ENCODE measurements at places on chromosomes 1 and 21.

DNA sequence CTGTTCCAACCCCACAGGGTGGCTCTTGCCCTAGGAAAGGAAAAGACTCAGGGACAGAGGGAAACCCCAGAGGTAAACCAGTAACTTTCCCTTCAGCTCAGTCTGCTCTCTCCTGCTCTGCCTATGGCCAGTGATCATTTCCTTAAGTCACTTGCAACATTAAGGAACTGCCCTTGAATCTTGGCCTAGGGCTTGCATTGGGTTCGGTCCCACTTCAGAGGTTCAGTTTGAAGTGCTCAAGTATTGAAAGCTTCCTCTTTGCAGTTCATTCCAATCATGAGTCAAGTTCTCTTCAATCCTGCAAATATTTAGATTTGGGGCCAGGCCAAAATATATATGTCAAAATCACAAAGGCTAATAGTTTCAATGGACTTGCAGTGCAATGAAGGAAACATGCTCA, 97.7 kb upstream of the IRF2BP2 start:
- DNase-seq = no peak

DNA sequence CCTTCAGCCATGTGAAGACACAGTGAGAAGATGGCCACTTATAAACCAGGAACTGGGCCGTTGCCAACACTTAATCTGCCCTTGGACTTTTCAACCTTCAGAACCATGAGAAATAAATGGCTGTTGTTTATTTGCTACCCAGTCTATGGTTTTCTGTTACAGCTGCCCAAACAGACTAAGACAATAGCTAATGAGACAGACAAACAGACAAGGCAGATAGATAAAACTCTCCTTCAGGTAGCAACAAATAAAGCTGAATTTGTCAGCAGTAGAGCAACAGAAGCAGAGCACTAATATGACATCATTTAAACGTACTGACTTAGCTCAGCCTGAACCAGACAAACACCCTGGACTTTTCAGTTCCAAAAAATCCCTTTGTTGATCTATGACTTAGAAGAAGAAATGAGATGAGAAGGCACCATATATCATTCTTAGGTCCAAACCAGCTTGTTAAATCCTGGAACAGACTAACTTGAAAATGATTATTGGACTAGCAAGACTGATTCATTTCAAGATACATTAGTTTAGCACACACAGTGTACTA, 27.0 kb downstream of the ZZZ3 start:
- DNase-seq = no peak

DNA sequence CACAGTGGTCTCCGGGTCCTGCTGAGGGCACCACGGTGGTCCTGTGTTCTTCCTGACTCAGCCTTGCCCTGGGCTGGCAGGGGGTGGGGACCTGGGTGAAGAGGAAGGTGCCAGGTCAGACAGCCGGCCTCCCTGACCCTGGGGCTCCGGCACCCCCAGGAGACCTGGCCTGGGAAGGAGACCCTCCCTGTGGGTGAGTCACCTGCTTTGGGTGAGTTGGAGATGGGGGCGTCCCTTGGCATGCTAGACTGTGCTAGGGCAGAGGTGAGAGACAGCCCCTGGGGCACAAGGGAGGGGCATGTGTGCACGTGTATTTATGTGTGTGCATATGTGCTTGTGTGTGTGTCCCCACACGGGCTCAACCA, 23.4 kb downstream of the SPSB1 start:
- no peak for DNase-seq

- DNase-seq = no peak
Measured at GRCh38 chr1:236706183-236706582, 19.9 kb downstream of the ACTN2 start.

GRCh38 chr1:162500805-162501204, 3.2 kb downstream of the UHMK1 start:
- DNase-seq = no peak

- no peak for DNase-seq
Measured at GRCh38 chr1:2554621-2555387, 1.4 kb upstream of the TNFRSF14 start.

- peak; percentile 58 for DNase-seq
Measured at GRCh38 chr1:113871597-113872113, at the start of gene PTPN22. PTPN22 (minus strand) TSS chr1:113871712.

DNA sequence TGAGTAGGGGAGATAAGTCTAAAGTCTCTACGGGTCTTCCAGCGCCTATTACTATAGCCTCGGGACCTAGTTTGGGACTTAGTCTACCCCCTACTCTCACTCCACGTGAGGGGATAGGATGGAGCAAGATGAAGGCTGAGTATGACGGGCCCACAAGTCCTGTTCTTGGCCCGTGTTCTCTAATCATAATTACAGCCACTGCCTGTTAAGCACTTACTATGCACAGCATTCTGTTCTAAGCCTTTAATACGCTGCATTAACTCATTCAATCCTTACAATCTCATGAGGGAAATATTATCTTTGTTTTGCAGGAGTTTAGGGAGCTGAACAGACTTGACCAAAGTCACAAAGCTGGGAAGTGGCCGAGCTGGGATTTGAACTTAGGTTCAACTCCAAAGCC, 23.9 kb upstream of the EPB41 start:
- DNase-seq = no peak

DNA sequence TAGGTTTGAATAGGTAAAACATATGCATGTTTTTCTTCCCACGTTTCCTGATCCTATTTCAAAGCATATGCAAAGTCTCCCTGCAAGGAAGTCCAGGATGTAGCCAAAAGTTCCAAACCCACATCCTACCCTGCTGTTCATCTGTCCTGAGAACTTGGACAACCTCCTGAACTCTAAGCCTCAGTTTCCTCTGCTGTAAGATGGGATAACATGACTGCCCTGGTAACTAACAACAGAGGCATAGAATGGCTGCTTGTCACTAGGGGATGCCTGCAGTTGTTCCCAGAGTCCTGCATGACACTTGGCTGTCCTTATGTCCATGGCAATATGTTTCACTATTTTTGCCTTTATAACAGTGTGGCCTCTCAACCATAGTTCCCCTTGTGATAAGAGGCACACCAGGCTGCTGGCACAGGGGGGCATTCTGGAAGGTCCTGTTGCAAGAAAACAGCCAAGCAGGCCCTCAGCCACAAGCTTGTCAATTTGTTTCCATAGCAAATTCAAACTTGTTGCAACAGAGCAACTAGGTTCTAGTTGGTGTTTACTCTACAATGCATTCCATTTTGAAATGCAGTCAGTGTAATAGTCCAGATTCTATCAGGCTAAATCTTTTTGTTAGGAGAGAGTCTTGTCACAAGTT, 1.5 kb upstream of the HDGF start:
- no peak for DNase-seq

DNA sequence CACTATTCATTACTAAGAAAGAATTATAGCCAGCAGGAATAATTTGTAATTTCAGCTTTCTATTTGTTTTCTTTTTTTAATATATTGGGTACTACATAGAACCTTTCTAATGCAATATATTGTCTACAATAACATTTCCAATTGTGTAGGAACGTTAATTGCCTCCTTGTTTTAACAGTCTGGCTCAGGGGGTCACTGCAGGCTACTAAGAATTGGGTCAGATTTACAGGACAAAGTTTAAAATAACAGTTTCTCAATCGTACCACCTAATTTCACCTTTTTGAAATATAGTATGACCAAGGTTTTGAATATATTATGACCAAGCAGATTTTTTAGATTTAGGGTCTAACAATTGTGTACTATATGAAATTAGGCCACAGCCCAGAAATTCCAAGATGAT, 2.4 kb downstream of the CFH start:
- DNase-seq = no peak

GRCh38 chr1:182309631-182310351, 81.8 kb downstream of the GLUL start:
- DNase-seq = no peak

DNA sequence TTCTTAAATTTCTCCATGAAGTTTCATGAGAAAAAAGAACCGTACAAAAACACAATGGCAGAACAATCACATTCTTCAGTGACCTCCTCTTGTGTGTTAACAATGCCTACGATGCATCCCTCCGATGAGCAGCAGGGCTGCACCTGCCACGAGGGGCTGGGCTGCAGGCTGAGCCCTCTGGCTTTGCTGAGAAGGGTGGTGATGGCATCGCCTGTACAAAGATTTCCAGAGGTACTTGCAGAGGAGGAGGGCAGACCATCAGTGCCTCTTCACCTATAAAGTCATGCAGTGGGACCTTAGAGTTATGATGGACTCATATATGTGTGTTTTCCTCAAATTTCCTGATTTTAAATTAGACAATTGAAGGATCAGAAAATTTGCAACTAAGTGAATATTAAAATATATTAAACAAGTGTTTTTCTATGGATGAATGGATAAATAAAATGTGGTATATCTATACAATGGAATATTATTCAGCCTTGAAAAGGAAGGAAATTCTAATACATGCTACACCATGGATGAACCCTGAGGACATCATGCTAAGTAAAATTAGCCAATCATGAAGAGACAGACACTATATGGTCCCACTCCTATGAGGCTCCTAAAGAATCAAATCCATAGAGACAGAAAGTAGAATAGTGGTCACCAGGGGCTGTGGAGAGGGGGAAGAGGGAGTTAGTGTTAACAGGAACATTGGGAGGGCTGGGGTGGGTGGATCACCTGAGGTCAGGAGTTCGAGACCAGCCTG, 489.3 kb downstream of the SIPA1L2 start:
- DNase-seq = no peak

DNA sequence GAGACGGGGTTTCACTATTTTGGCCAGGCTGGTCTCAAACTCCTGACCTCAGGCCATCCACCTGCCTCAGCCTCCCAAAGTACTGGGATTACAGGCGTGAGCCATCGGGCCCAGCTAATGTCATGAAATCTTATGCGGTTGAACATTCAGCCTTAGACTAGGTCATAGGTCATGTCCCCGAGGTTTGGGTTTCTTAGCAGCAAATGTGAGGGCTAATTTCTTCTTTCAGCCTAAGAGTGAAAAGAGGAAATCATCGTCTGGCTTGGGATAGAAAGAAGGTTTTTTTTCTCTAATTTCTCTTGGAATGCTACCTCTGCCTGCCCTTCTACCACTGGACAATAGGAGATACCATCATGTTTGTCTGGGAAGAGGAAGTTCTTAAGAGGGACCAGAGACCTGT, 18.0 kb upstream of the PIK3CD start:
- no peak for DNase-seq

DNA sequence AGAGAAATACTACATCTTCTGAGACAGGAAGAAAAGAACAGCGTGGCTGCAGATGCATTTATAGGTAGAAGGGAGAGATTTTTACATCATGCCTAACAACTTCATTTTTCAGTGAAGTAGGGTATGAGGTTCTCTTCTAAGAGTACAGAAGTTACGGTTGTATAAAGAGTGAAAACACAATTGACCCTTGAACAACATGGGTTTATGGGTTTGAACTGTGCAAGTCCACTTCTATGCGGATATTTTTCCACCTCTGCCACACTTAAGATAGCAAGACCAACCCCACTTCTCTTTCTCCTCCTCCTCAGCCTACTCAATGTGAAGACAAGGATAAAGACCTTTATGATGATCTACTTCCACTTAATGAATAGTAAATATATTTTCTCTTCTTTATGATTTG, 64.5 kb downstream of the RPAP2 start:
- no peak for DNase-seq

GRCh38 chr1:25474439-25475047, 43.8 kb downstream of the MACO1 start:
- DNase-seq = no peak

DNA sequence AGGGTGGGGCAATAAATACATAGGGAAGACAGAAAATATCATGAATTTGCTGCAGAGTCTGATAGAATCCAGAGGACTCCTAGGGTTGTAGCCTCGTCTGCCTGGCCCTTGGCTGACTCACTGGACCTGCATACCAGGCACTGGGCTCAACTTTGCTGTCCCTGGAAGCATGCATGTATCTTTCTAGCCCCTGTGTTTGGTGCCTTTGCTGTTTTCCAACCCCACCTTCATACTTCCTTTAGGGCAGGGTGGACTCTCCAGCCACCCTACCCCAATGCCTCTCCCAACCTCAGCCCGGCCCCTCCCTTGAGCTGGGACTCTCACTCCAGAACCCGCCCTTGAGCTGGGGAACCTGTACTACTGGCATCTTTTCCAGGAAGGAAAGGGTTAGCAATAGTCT, 1.2 kb downstream of the RAB25 start:
- DNase-seq = no peak

- DNase-seq = no peak
Measured at GRCh38 chr1:226051365-226051764, 11.2 kb upstream of the H3-3A start.

DNA sequence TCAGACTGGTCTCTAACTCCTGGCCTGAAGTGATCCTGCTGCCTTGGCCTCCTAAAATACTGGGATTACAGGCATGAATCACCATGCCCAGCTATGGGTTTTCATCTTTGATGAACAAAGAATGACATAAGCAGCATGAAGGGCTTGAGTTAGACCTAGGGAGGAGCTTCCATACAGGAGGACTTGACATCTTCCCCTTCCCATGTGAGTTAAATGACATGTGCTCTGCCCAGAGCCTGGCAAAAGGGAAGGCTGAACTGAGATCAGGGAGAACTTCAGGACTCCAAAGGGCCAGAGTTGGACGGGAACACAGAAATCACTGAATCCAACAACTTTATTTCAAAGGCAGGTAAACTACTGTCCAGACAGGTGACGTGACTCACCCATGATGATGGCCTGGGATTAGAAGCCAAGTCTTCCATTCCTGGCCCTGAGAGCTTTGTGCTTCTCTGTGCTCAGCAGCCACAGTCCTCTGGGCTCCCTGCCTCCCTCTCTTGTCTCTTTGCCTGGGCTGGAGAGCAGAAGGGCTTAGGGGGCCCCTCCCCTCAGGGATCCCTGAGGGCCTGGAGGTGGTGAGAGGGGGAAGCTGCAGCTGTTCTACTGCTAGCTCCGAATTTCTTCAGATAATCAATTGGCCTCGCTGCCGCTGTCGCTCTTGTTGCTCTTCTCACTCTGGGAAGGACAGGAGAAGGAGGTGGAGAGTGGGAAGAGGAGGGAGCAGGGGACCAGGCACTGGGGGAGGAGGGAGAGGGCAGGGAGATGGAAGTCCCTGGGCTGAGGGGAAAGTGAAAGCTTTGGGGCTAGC, 7.6 kb downstream of the NHLH1 start:
- no peak for DNase-seq

GRCh38 chr1:222392556-222392955, 155.3 kb downstream of the HHIPL2 start:
- DNase-seq = no peak

GRCh38 chr1:15799928-15800835, 7.3 kb downstream of the UQCRHL start:
- no peak for DNase-seq

DNA sequence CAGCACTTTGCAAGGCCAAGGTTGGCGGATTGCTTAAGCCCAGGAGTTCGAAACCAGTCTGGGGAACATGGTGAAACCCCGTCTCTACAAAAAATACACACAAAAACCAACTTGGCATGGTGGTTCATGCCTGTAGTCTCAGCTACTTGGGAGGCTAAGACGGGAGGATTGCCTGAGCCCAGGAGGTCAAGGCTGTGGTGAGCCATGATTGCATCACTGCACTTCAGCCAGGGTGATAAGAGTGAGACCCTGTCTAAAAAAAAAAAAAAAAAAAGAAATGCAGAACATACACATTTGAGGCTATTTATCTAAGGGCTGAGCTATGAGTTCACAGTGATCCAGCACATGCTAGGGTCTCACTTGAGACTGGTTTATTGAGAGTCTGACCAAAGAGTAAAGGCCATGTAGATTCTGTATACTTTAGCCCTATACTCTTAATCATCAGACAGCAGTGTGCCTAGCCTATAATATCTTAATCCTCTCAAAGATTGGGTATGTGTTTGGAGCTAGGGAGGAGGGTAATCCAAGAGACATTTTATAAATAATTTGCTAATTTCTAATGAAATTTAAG, 23.9 kb downstream of the RNF2 start:
- DNase-seq = no peak

- no peak for DNase-seq
Measured at GRCh38 chr1:201460814-201461644, 8.0 kb downstream of the PHLDA3 start.

Data from MM.1S (cell line).